ENCODE measurements at places on chromosomes 1 and 21.

DNA sequence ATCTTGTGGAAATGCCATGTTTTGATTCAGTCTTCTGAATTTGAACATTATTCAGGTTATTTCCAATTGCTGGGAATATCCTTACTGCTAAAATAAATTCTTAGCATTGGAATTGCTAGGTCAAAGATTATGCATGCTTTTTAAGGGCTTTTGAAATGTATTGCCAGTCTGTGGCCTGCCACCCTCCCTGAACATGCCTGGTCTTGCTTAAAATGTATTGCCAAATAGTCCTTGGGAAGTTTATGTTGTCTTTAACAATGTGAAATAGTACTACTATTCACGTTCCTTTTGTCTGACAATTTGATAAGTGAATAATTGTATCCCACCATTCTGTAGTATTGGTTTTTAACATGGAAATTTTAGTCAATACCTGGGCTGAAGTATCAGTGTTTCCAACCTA lies 13.6 kb downstream of the TARDBP start:
- DNase-seq = no peak

DNA sequence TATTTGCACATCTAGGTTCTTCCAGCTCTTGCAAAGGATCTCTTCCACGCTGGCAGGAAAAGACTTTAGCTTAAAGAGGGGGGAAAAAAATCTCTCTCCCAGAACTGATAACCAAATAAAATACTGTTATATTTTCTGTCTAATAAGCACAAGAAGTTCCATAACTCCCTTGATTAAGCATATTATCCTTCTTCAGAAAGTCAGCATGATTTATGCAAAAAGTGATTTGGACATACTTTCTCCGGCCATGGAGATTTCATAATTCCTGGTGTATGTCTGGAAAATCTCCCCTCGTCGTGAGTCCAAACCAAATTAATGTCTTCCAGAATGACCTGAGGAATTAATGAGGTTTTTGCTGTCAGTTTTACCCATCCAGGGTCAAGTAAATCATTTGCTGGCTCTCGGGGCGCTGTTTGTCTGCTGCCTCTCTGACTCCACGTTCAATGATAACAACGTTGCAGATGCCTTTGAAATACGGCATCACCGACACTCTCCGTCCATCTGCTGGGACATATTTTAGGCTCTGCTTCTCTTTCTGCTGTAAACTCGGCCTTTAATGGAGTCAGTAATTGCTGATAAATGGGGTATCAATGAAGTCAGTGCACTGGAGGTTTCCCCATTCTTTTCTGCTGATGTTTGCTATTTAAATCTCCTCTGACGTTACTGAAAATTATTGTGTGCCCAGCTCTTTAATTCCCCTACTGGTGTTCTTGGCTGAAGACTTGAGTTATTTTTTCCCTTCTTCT lies 112.9 kb downstream of the HLX start:
- no peak for DNase-seq

- peak; percentile 73 for DNase-seq
Measured at GRCh38 chr1:22641906-22642636, 1.4 kb upstream of the C1QC start.

DNA sequence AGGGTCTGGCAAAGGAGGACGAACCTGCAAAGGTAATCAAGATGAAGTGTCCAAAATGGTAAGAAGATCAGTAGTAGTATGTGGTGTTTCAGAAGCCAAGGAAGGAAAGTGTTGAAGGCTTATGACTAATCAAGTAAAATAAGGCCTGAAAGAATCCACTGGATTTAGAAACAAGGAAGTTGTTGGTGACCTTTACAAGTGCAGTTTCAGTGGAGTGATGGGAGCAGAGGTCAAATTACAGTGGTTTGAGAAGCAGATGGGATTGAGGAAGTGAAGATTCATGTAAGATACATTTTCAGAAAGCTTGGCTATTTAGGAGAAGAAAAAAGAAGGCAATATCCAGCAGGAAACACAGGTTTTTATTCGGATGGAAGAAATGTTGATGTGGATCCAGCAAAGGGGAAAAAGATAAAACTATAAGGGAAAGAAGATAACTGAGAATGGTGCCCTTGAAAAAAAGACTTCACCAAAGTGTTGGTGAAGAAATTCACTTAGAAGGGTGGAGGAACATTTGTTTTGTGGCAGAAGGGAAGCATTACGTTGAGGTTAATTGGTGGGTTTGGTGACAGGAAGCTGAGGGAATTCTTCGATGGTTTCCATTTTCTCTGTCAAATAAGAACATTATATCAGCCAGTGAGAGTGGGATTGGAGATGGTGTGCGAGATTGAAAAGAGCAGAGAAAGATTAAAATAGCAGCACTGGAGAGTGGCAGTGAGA lies 2.1 kb downstream of the ARMH1 start:
- no peak for DNase-seq

DNA sequence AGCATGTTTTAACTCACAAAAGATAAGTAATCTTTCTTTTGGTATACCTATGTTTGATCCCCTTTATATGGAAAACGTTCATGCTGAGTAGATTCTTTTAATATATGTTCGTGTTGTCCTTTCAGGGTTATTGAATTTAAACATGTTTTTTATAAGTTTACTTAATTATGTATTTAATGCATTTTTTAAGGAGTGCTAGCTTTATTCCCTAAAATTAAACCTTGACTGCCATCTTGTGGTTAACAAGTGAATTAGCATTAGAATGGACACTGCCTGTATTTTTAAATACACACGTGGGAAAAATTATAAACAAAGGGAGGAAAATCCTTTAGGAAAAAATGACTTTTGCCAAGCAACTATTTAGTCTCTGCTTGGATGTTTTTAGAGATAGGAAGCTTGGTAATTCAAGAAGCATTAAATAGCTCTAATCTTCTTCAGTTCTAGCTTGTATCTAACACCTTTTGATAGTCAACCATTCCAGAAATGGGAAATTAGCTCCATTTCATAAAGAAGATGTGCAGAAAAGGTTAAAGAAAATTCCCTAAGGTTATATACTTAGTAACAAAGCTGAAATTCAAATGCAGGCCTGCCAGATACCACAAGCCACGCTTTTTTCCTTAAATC lies 43.0 kb downstream of the UBE2U start:
- DNase-seq = peak; percentile 22

DNA sequence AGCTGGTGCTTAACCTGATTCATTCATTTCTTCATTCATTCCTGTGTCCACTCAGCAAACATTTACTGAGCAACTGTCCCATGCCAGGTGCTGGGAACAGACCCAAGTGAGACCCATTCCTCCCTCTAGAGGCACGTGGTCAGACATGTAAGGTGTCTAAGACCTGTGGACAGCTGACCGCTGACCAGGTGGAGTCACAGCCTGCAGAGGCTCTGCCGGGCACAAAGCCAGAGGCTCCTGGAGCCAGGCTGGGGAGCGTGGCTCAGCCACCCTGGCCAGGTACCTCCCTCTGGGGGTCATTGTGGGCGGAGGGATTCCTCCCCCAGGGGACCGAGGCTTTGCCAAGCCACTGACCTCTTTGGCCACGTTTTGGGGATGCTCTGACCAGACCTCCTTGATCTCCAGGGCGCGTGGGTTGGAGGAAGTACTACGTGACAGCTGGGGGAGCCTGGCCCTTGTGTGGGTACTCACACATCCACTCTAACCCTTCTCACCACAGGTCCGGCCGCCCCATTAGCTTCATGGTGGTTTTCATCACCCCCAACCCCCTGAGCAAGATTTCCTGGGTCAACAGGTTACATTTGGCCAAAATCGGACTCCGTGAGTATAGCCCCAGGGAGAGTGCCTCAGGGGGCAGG lies 100.3 kb downstream of the ARHGEF10L start:
- DNase-seq = no peak

Data from NCI-H526 (cell line).